Left kidney (tissue), 8 donors: ENCODE measurements at places on chromosomes 7 and 10. TPM values are rescaled to one million over a fixed set of nuclear protein-coding genes. Genes with fewer than 3 reads are reported as not detected.

- DNase-seq = no peak
Observed at GRCh38 chr10:58322835-58323209, 12.0 kb upstream of the UBE2D1 start.

Gene NEUROG3
- polyA plus RNA-seq = not detected

GRCh38 chr7:47543714-47544113, 38.2 kb downstream of the TNS3 start:
- DNase-seq = no peak

Gene CUBN
- 276 TPM for polyA plus RNA-seq

Gene METTL2B
- 40.5 TPM for polyA plus RNA-seq

DNA sequence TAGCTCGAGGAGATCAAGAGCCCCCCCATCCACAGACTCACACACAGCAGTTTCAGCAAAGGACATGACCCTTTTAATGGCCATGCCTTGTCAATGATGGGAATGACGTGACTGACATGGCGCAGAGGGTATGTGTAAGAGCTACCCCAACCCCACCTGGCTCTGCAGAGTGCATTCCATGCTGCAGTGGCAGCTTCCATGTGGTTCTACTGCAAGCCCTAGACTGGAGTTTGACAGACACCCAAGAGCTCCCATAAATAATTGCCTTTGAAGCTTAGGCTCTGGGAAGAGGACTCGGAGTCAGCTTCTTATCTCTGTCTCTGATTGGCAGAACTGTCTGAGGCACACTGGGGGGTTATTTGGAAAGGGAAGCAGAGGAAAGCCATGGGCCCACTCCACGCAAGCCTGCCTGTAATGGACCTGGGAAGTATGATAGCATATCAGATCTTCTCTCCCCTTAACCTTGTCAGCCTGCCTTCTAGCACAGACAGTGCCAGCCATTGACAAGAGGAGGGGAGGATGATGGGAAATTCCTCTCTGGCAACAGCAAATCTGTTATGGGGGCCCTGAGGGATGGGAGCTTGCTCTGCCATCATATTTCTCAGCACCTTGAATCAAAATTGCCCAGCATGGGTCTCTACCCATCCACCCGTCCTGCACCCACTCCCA, 478.5 kb upstream of the PODXL start:
- no peak for DNase-seq

Gene LRRC17
- polyA plus RNA-seq = 73.0 TPM

Gene ADRB1
- 0.12 TPM for polyA plus RNA-seq

Gene OPN1SW
- 2.2 TPM for polyA plus RNA-seq

DNA sequence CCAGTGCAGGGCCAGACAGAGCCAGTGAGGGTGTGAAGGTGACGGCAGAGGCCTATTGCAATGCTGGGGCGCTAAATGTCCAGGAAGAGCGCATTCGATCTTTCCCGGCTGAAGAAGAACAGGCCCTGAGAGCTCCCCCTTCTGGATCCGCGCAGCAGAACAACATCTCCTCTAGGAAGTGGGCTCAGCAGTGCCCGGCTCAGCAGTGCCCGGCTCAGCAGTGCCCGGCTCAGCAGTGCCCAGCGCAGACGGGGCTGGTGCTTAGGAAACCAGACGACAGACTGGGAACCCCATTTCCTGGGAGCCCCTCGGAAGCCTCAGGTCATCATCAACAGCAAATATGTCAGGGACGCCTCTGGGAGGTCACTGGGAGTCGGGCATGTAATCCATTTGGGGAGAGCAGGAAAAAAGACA, 4.7 kb upstream of the NOS3 start:
- no peak for DNase-seq

GRCh38 chr10:29033311-29033940, 255.4 kb upstream of the LYZL1 start:
- DNase-seq = no peak

Gene SLC39A12
- not detected for polyA plus RNA-seq

- no peak for DNase-seq
Observed at GRCh38 chr7:30905078-30906012, 6.3 kb upstream of the AQP1 start.

- no peak for DNase-seq
Observed at GRCh38 chr7:133652547-133652946, 399.7 kb downstream of the EXOC4 start.

Gene MSMB
- not detected for polyA plus RNA-seq

DNA sequence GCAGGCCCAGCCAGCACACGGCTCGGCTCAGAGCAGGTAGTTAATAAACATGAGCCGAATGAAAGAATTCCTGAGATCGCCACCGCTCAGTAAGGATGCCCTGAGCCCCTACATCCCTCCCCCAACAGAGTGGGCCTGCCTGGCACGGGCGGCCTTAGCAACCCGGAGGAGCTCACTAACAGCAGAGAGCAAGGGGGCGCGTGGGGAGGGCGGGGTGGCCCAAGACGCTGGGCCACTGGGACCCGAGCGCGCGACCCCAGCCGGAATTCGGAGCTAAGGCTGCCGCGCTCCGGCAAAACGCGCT, 403 bp upstream of the ENO4 start:
- DNase-seq = no peak

Gene MOGAT3
- 0.90 TPM for polyA plus RNA-seq

- DNase-seq = no peak
Observed at GRCh38 chr7:149586646-149587645, 89.3 kb upstream of the ZNF746 start.

- no peak for DNase-seq
Observed at GRCh38 chr7:74217455-74218342, 7.9 kb downstream of the LAT2 start.

Gene GNGT1
- polyA plus RNA-seq = not detected

DNA sequence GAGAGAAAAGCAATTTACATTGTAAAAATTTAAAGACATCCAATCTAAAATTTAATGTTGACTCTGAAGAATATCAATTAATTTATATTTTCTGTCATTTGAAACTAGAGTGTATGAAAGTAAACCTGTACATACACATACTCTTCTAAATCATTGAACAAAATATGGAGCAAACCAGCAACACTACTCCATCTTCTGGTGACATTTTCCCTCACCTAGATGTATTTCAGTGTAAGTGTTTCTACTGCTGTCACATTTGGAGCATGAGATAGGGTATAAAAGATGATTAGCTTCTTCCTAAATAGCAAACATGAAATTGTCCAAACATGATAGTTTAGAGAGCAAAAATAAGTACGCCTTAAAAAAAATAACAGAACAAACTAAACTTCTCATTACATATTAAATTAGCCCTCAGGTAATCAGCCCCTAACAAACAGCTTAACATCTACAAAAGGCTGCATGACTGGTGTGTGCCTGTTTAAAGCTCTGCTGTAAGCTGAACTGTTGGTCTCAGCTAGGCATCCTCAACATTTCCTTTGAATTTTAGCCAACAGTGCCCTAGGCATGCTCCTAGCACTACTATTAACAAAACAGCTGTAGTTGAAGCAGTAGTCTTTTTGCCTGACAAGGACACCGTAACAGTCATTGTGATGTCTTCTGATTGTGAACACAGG, 189.8 kb downstream of the CTNNA3 start:
- no peak for DNase-seq

Gene CALML3
- polyA plus RNA-seq = not detected

DNA sequence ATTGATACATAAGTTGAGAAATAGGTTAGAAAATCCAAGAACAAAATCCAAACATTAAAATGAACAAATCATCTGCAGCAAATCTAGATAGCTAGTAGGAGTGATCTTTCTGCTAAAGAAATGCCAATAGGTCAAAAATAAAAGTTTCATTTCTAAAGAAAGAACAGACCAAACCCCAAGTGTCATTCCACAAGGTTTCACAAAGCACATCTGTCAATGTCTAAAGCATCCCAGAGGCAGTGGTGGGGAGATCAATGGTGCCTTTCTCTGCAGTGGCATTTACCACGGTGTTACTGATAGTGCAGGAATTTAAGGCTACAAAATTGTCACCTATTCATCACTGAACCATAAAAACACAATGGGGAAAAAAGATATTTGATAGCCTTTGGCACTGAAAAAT, 147.9 kb downstream of the PARD3 start:
- no peak for DNase-seq

DNA sequence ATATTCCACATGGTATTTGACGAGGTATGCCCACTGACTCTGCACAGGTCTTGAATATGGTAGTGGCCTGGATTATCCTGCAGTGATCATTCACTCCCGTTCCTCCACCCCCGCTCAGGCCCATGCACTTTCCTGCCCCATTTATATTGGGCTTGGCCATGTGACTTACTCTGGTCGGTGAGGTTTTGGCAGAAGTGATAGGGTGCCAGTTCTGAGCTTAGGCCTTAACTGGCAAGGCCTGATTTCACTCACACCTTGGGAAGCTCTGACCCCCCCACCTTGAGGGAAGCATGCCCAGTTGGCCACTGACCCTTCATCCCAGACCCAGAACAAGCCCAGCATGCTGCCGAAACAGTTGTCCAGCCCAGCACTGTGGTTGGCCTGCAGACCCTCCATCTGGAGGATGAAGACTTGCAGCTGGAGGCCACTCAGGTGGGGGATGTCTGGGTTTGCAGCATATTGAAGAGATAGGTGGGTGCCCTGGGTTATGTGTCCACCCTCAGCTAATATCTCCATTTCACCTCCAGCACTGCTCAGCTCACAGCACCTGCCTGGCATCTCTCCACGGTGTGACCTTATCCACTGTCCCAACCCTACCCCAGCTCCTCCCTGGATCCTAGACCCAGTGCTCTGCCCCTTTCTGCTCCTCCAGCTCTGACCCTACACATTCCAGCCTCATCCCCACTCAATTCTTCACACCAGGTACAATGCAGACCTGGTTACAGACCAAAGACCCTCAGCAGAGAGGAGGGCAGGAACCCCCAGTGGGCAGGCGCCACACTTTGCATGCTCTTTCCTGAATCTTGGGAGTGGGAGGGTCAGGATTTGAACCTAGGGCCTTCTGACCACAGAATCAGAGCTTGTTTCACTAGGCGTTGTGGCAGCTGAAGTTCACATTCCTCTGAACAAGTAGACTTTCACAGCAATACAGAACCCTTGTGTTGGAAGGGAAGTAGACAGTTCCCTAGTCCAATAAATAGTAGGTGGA, 138.1 kb upstream of the CHST15 start:
- no peak for DNase-seq

Gene LEP
- 0.53 TPM for polyA plus RNA-seq

- no peak for DNase-seq
Observed at GRCh38 chr10:46273506-46274477, 13.0 kb upstream of the ANTXRL start.

- DNase-seq = no peak
Observed at GRCh38 chr7:21023841-21024484, 237.3 kb upstream of the SP8 start.

DNA sequence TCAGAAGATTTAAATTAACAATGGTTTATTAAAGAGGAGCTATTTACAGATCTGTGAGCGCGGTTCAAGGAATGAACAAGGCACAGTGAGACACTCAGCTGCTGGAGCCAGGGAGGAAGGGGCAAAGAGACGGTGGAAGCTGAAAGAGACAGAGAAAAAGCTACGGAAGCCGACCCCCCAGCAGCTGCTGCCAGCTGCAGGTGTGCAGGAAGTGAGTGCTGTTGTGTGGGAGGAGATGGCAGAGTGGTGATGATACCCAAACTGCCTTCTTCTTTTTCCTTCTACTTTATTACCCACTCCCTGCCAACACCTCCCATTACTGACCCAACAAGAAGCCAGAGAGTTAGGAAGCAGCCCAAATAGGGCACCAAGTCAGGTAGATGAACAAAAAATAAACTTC, 41.9 kb upstream of the MBL2 start:
- peak; percentile 6 for DNase-seq

DNA sequence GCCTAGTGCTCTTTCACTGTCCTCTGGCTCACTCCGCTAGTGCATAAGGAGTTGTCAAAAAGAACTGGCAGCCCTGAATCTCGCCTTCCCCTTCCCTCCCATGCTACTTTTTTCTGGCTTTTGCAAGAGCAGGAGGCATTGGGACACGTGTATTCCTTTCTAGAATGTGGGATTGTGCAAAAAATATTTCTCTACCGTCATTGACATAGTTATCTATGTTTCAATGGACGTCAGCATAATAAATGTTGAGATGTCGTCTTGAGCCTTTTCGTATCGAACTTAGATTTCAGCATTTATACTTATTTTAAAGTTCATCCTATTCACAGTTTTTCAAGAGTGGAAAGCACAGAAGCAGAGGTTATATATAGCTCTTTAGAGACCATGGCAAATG, 727 bp downstream of the ING3 start:
- DNase-seq = no peak

Gene SPAM1
- 0.10 TPM for polyA plus RNA-seq

DNA sequence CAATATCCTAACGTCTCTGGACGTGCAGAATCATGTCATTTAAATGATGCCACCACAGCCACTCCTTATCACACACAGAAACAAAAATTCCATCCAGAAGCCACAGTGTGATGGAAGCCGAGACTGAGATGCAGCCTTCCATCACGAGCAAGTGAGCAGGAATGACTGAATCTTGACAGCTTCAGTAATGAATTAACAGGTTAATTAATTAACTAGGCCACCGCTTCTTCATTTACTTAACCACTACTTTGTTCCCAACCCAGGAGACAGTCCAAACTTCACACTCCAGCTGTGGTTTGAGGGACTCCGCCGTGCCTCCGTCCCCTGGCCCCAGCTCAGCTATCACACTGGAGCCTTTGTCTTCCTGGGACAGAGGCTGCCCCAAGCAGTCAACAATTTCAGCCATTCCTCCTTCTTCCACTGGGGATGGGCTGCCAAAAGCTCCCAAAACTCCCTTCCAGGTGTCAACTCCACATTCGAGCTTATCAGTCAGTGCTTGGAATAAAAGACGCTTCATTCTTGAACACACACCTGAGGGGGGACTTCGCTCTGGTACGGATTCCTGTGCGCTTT, 65.9 kb downstream of the FGFR2 start:
- DNase-seq = no peak

GRCh38 chr7:100122067-100122466, 2.6 kb downstream of the CNPY4 start:
- DNase-seq = no peak

DNA sequence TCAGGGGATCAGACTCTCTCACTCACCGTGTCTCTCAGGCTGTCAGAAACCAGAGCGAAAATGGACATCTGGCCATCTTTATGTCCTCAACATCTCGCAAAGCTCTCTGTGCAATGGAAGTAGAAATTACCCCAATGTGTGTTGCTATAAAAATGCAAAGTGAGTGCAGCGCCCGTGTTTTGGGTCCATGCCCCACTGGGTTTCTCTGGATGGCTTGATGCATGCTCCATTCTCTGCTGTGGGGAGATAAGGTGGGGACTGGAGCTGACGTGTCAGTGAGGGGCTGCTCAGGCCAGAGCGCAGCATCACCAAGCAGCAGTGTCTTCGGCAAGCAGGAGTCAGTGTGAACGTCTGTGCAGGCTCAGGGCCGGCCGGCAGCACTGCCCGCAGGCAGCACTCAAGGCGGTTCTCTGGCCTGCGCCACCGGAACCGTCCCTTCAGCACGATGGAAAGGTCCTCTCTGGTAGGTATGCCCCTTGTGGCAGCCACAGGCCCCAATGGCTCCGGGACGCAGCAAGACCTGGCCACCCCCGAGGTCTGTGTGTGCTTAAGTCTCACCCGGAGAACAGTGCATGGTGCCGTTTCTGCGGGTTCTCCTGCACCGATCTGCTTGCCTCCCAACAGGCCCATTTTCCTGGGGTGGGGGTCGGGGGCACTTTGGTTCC, 30.2 kb downstream of the WDR86 start:
- no peak for DNase-seq

Gene C7orf33
- polyA plus RNA-seq = not detected

Gene SORCS1
- 18.3 TPM for polyA plus RNA-seq

GRCh38 chr7:2321020-2321419, 6.8 kb upstream of the SNX8 start:
- DNase-seq = no peak

GRCh38 chr10:114279901-114280644, 41.0 kb downstream of the VWA2 start:
- DNase-seq = no peak

Gene NUDCD3
- 86.1 TPM for polyA plus RNA-seq

Gene ITIH5
- polyA plus RNA-seq = 31.2 TPM

- no peak for DNase-seq
Observed at GRCh38 chr10:131980761-131981428, 828 bp downstream of the BNIP3 start.

Gene CFAP46
- 7.4 TPM for polyA plus RNA-seq
